Prostate gland (tissue), 2 donors: ENCODE measurements at places on chromosomes 2 and 18. TPM values are rescaled to one million over a fixed set of nuclear protein-coding genes. Genes with fewer than 3 reads are reported as not detected.

KLHL30 gene
- 1.9 TPM for total RNA-seq

SLC16A14 gene
- 3.2 TPM for total RNA-seq

WDCP gene
- total RNA-seq = 6.3 TPM

IL36G gene
- not detected for total RNA-seq

MRO gene
- total RNA-seq = 64.8 TPM

MAB21L4 gene
- total RNA-seq = 1.1 TPM

PAX8 gene
- total RNA-seq = 3.8 TPM

HOXD13 gene
- 10.6 TPM for total RNA-seq

DNA sequence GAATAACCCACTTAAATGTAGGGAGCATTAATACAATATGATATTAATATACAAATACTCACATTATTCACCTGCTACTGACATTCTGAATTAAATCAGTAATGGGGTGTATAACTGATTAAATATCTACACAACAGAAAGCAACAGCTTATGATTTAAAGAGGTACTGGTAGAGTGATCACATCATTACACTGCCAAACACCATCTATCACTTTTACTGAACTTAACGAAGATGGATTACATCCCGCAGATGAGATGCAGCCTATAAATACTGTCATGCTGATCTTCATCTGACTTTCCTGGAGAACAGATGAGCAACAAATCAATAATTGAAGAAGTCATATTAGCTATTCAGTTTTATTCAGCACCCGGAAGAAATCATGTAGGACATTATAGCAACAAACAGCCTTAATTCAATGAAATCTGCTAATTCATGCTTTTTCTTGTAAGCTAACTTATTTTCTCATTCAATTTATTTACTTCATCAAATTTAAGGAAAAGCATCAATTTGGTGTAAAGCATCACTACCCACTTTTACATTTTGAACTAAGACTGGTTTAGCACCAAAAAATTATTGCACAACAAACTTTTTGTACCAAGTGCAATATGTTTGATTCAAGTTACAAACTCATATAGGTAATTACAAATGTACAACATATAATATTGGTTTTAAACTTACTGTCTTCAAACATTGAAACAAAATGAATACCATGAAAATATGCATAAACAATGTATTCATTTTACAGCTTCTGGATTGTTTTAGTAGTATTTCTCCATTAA is 1509.0 kb downstream of the LRP1B start:
- no peak for DNase-seq

GRCh38 chr2:11129598-11130449 is 25.4 kb upstream of the SLC66A3 start:
- peak; percentile 76 for DNase-seq

- DNase-seq = no peak
Measured at GRCh38 chr2:105882341-105882740, 137.6 kb downstream of the NCK2 start.

DNA sequence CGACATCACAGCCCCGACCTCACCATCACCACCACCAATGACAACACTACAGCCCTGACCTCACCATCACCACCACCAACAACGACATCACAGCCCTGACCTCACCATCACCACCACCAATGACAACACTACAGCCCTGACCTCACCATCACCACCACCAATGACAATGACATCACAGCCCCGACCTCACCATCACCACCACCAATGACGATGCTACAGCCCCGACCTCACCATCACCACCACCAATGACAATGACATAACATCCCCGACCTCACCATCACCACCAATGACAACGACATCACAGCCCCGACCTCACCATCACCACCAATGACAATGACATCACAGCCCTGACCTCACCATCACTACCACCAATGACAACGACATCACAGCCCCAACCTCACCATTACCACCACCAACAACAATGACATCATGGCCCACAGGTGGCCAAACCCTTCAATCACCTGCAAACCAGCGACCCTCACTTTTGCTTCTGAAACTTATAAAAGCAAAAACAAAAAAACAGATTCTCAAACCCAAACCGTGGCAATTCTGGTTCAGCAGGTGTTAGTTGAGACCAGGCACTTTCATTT is 70.7 kb upstream of the TMEM18 start:
- DNase-seq = no peak

DNA sequence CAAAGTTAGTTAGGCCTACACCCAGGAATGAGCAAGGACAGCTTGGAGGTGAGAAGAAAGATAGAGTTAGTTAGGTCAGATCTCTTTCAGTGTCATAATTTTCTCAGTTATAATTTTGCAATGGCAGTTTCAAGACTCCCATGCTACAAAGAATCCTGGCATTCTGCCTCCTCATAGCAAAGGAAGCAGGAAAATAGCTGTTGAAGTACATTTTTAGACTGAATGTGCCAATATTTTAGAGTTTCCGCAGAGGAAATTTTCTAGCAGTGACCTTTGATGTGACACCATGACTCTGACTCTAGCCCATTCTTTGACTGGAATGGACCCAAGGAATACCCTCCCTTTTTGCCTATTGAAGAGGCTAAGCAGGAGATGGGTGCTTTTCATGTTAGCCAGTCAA is 371.7 kb downstream of the PIK3C3 start:
- no peak for DNase-seq

- DNase-seq = no peak
Measured at GRCh38 chr18:34050661-34051060, 174.1 kb downstream of the NOL4 start.

GRCh38 chr18:55998071-55998522 is 410.1 kb upstream of the TCF4 start:
- DNase-seq = peak; percentile 15

- no peak for DNase-seq
Measured at GRCh38 chr2:98012561-98012991, 16.8 kb upstream of the TMEM131 start.

DNA sequence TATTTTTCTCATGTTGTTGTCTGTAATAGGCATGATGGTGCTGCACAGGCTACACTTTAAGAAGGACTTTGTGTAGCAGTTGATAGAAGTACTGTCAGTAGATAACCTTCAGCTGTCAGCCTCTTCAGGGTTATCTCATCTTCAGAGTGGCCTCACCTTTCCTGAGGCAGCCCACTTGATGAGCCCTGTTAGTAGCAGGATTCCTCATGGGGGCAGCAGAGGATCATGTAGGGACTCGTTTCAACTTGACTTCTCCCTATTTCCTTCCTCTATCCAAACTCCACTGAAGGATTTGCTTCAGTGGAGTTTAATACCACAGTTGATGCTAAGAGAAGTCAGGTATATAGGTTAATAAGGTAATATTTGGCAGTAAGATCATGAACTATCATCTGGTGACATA is 530.3 kb upstream of the FSIP2 start:
- DNase-seq = no peak

DNA sequence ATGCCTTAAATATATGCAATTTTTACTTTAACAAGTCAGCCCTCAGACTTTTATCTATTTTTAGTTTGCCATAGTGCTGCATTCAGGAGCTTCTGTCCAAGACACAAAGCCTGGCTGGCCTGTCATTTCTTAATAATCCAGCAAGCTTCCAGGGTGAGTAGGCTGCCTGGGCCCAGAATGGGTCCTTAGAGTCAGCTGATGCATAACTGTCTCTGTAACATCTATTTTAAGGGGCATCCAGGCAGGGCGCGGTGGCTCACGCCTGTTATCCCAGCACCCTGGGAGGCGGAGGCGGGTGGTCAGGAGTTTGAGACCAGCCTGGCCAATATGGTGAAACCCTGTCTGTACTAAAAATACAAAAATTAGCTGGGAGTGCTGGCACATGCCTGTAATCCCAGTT is 11.8 kb upstream of the GNLY start:
- no peak for DNase-seq

DNA sequence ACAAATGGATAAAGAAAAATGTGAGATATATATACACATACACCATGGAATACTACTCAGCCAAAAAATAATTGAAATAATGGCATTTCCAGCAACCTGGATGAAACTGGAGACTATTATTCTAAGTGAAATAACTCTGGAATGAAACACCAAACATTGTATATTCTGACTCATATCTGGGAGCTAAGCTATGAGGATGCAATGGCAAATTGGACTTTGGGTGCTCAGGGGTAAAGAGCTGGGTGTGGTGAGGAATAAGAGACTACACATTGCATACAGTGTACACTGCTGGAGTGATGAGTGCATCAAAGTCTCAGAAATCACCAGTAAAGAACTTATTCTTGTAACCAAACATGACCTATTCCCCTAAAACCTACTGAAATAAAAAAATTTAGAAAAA is 636.0 kb upstream of the LRATD1 start:
- DNase-seq = no peak

DNA sequence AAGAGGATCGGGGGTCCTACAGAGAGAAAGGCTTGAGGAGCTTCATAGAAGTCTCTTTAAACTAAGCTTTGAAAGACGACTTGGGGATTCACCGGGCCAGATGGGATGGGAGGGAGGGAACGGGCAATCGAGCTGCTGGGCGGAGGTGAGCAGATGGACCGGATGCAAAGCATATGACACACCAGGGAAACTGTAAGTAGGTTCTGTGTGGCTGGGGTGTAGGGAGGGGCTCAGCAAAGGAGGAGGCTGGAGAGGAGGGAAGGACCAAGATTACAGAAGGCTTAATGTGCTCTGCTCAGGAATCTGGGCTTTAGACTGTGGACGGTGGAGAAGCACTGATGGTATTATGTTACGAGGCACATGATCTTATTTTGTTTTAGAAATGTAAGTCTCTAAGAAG is 131.5 kb downstream of the MAIP1 start:
- DNase-seq = no peak

- no peak for DNase-seq
Measured at GRCh38 chr2:98389251-98389605, 43.0 kb downstream of the CNGA3 start.

DNA sequence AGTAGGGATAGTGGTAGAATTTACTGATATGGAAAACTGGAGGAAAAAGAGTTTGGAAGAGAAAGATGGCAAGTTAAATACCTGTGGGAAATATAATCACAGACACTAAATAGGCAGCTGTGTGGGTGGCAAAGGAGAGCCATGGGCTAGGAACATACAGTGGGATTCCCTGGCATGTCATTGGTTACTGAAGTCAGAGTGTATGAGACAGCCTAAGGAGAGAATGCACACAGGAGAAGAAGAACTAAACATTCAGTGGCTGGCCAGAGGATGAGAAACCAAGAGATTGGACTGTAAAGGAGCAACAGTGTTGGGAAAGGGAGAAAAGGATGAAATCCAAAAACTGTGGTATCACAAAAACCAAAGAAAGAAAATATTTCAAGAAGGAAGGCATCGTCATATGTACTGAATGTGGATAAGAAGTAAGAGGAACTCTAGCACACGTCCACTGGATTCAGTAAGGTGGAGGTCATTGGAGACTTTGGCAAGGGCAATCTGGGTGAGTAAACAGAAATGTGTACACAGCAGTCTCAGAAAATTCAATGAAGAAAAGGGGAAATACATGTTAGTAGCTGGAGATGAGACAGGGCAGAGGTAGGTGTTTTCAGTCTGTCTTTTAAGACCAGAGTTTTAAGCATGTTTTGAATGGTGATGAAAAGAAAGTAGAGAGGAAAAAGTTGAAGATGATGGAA is 83.3 kb downstream of the SPIRE1 start:
- DNase-seq = no peak

GRCh38 chr2:37793004-37793403 is 121.6 kb upstream of the CDC42EP3 start:
- no peak for DNase-seq

GRCh38 chr2:176056406-176056805 is 27.4 kb downstream of the EVX2 start:
- DNase-seq = no peak

GRCh38 chr18:23900994-23901393 is 113.6 kb upstream of the TTC39C start:
- DNase-seq = no peak

- DNase-seq = no peak
Measured at GRCh38 chr2:102236132-102236531, 49.3 kb downstream of the IL1RL2 start.

- DNase-seq = no peak
Measured at GRCh38 chr18:61609131-61609530, 275.9 kb downstream of the CDH20 start.

DNA sequence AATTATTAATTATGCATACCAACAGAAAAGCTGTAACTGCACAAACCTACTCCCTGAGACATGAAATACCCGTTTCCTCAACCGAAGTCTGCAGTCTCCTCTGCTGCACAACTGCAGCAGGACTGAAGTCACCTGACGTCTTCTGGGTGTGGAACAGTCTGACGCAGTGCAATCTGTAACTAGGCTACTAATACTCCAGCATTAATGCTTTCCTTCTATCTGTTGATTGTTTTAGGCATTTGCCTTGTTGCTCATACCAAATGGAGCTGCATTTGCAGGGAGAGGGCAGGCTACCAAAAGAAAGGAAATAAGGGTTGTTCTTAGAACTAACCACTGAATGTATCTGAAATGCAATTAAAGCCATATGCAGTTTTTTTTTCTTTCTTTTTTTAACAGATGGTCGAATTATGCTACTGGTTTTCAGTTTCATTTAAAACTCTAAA is 40.1 kb downstream of the RTN4 start:
- peak; percentile 64 for DNase-seq

DNA sequence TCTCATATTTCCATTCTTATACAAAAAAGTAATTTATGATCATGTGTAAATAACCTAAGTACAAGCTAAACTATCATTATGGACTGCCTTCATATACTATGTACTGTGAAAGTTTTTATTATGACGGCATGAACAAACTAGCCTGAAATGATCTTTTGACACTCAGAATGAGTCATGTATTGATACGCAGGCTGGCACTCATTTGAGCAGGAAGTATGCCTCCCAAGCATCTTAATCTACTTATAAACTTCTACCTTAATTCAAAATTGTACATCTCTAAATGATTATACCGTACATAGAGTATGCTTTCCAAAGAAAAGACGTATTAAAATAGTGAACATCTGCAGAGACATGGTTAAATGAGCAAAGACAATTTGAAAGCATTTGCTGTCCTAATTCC is 207.1 kb upstream of the SPOPL start:
- DNase-seq = no peak

DNA sequence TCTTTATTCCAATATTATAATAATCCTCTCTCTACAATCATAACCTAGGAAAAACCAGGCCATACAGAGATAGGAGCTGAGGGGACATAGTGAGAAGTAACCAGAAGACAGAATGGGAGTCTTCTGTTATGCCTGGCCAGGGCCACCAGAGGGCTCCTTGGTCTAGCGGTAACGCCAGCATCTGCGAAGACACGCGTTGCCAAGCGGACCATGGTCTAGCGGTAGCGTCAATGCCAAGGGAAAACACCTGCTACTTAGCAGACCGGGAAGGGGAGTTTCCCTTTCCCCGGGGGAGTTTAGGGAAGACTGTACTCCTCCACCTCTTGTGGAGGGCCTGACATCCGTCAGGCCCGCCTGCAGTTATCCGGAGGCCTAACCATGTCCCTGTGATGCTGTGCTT is 36.6 kb downstream of the ARL6IP6 start:
- no peak for DNase-seq

- DNase-seq = no peak
Measured at GRCh38 chr2:219344751-219345430, 12.3 kb upstream of the RESP18 start.
